ENCODE measurements at places on chromosomes 11 and 22. TPM values are rescaled to one million over a fixed set of nuclear protein-coding genes. Genes with fewer than 3 reads are reported as not detected.

DNA sequence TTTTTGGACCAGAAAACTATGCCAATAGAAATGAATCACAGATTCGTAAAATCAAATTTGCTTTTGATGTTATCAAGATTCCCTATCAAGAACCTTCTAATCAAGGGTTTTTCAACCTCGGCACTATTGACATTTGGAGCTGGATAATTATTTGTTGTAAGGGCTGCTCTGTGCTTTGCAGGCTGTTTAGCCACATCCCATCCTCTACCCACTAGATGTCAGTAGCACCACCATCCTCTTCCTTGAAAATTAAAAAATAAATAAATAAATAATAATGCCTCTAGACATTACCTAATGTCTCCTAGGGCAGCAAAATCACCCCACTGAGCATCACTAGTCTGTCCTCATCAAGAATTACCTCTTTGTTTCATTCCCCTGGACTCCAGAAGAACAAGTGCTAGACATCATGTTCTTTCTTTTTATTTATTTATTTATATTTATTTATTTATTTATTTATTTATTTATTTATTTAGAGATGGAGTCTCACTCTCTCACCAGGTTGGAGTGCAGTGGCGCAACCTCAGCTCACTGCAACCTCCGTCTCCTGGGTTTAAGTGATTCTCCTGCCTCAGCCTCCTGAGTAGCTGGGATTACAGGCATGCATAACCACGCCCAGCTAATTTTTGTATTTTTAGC, 744.7 kb downstream of the KCNA4 start:
- DNase-seq, result peak; percentile 17

DNA sequence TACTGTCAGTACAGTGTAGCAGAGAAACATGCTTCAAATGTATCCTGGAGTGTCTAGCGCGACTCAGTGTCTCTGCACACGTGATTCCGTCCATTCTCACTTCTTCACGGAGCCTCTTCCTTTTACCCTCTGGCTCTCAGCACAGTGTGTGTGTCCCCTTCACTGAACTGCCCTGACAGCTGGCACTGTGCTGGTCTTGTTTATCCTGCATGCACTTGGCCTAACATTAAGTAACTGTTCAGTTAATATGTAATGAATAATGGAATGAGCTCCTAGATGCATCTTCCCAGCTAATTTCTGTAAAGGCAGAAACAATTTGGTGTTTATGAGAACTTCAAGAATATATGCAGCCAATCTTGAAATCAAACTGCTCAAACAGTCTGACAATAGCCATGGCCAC, 44.4 kb downstream of the KMT5B start:
- DNase-seq, result no peak

- DNase-seq, result no peak
These were observed 19.9 kb downstream of the LARGE2 start for GRCh38 chr11:45942381-45942780.

The KDELR3 gene
- total RNA-seq, result 16.1 TPM

DNA sequence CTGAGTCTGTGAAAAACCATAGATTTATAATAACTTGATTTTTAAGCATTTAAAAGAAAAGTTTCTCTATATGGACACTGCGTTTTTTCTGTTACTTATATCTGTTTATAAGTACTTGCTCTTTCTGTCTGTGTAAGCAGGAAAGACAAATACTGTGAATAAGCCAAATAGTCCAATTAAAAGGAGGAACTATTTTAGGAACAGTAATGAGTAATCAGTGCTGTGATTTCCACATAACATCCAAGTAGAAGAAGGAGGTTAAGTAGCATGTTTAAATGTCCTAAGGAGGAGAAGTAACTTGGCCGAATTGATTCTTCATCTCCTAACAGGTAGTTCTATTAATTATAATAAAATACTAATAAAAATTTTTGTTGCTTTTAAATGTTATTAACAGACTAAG, 40.8 kb downstream of the ZNF214 start:
- DNase-seq, result no peak

Measured in Calu3 (cell line).